NCI-H774 (cell line): ENCODE measurements at places on chromosomes 3 and 15.
A peak's percentile ranks its signal among the peaks of the same experiment; 100 is the strongest.

DNA sequence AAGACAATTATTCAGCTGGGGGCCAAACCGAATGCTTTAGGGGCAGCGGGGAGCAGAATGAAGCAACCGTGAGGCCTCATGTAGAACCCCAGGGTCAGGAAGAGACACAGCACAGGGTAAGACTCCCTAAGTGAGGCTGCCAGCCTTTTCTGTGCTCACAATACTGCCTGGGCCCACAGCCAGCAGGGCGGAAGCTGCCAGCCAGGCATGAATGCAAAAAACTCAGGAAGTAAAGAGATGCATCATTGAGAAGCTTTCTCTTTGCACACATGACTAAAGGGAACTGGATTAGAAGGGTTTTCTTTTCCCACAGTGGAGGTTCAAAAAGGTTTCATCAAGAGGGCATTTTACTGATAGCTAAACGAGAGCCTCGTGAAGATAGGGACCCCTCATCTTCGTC is 33.3 kb downstream of the CA12 start:
- DNase-seq, result peak; percentile 38

- no peak for DNase-seq
These were observed 2.0 kb upstream of the IL20RB start for GRCh38 chr3:136955813-136956212.

GRCh38 chr3:8303466-8303865 is 198.2 kb upstream of the LMCD1 start:
- DNase-seq, result no peak

DNA sequence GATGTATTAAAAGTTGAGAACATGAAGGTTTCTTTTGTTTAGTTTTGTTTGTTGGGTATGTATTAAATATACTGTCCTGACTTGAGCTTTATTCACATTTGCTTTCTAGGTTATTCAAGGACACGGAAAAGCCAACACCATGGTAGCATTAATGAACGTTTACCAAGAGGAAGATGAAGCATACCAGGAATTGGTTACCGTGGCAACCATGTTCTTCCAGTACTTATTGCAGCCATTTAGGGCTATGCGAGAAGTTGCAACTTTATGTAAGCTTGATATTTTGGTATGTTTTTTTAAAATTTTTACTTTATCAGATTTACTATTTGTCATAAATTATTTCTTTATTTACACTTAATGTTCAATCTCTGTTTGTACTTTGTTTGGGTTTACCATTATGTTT is 3.6 kb downstream of the WHAMM start:
- no peak for DNase-seq

DNA sequence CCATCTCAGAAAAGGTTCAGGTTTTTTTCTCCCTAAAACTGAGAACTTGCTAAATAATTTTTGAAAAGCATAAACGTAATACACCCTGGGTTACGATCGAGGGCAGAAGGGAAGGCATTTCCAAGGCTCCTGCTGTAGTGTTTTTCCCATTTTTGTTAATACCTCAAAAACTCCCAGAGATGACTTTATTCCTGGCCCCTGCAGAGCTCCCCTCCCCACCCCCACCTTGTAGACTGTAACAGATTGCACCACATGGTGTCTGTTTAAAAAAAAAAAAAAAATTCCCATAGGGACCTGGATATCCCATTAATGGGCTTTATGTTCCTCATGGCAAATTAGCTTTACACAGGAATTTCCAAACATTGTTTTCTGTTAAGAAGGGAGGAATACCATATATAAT is 38.2 kb downstream of the FEZF2 start:
- no peak for DNase-seq

DNA sequence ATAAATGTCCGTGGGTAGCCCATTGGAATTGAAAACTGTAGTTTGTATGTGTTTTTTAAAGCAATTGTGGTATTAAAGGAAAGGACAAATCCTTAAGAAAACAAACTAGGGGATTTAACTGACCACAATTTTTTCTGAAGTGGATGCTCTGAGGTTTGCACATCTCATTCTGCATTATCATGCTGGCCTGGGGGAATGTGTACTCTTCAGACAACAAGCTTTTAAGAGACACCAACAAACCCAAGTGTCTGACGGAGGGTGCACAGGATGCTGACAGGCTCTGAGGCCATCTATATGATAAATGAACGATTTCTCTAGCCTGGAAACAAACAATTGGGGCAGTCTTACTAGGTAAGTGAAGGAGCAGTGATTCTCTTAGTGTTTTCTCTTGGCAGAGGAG is 9.1 kb downstream of the LINS1 start:
- no peak for DNase-seq

DNA sequence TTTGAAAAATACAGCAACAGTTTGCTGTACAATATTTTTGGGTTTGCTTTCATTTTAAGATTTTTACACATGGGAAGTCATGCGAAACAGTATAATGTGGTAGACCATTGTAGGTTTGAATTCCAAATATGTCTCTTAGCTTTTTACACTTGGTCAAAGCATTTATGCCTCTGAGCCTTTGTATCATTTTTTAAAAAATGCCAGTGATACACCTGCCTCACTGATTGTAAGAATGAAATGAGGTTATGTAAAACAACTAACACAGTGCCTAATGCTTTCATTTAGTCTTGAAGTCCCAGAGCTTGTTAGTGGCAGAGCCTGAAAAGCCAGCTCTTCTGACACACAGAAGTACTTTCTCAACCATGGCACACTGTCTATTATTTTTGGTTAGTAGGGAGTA is 202.0 kb downstream of the UBE2E2 start:
- DNase-seq, result no peak

DNA sequence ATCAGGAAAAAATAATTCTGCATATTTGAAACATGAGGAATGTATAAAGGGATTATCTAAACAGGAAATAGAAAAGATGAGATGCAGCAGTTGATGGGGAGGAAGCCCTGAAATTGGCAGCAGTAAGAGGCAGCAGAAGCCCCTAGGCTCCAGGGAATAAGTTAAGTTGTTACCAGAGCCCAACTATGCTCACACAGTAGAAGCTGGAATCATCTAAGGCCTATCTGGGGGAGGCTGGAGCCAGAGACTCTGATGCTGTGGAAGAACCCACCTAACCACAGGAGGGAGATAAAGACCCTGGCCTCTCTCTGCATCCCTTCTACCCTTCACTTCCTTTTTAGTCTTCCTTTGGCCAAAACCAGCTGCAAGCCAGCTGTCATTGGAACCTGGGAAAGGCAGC is 519.7 kb downstream of the DIPK2A start:
- DNase-seq, result no peak

- no peak for DNase-seq
These were observed 70.2 kb upstream of the MITF start for GRCh38 chr3:69669070-69669469.

GRCh38 chr3:85571835-85572234 is 613.0 kb downstream of the CADM2 start:
- DNase-seq, result no peak

DNA sequence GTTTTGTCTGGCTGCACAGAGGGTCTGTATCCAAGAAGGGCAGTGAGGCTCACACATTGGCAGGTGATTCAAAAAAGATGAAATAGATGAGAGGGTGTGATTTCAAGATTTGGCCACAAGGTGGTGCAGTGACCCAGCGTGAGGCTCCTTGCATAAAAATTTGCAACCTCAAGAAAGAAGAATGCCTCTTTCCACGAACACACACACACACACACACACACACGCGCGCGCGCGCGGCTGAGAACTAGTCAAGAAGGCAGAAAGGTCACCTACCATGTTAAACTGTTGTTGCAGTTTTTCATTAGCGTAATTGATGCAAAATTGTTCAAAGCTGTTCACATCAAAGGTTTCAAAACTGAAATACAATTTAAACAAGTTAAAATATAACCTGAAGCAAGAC is 39.2 kb downstream of the MYO5C start:
- no peak for DNase-seq

DNA sequence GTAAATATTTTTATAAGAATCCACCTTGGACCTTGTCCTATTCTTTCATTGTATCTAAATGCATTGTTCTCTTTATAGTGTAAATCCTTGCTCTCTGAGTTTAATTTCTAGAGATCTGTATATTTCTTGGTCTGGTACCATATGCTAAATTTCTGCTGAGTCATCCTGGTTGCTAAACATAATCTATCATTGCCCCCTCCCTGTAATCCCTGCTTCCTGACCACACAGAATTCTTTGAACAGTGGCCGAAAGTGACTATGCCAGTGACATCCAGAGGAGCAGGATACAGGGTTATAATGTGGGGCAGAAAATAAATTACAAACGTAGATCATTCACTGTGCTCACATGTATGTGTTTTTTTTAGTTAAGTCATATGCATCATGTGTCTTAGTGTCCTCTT is 143.1 kb downstream of the DIPK2A start:
- DNase-seq, result no peak

GRCh38 chr15:65374821-65375401 is 2.9 kb downstream of the IGDCC3 start:
- DNase-seq, result no peak

- no peak for DNase-seq
These were observed 49.7 kb downstream of the PDE8A start for GRCh38 chr15:85031086-85031943.

- no peak for DNase-seq
These were observed 19.2 kb upstream of the LOXL1 start for GRCh38 chr15:73907035-73907408.

GRCh38 chr3:13347390-13347950 is 72.7 kb downstream of the NUP210 start:
- no peak for DNase-seq

DNA sequence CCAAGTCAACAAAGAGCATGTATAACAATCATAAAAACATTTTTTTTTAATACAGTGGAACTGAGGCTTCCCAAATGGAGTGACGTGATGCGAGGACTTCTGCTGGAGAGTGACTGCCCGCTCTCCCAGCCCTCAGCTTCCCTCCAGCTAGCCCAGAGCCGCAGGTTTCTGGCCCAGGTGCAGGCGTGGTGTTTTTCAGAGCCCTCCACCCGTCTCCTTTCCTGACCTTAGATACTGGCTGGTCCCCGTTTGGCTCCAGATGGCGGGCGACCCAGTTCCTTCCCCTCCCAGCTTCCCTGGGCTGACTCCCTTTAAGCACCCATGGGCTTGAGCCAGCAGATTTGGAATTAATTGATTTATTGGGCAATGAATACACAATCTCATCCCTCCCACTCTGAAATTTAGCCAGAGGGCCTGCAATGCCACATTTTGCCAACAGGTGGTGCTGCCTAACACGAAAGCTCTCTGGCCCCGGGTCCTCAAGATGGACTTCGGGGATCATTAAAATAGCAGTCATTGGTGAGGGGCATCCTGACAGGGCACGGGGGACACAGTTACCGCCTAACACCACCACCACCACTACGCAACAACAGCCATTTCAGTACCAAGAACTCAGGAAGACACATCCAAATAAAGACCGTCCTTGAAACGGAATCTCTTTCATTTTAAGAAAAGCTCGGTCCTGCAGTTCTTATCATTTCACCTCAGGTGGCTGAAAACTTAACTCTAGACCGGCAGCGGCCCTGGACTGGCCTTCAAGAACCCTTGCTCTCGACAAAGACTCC is 47.5 kb upstream of the MUC4 start:
- peak; percentile 84 for DNase-seq

DNA sequence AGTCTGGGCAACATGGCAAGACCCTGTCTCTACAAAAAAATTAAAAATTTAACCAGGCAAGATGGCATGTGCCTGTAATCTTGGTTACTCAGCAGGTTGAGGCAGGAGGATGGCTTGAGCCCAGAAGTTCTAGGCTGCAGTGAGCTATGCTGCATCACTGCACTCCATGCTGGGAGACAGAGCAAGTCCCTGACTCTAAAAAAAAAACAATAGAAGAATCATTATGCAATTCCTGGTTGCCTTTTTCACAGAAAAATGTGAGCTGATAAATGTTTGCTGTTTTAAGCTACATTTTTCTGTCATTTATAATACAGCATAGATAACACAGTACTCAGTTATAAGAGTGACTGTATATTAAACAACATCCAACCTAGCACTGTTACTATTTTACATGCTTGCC is 148.8 kb downstream of the SCAPER start:
- no peak for DNase-seq

DNA sequence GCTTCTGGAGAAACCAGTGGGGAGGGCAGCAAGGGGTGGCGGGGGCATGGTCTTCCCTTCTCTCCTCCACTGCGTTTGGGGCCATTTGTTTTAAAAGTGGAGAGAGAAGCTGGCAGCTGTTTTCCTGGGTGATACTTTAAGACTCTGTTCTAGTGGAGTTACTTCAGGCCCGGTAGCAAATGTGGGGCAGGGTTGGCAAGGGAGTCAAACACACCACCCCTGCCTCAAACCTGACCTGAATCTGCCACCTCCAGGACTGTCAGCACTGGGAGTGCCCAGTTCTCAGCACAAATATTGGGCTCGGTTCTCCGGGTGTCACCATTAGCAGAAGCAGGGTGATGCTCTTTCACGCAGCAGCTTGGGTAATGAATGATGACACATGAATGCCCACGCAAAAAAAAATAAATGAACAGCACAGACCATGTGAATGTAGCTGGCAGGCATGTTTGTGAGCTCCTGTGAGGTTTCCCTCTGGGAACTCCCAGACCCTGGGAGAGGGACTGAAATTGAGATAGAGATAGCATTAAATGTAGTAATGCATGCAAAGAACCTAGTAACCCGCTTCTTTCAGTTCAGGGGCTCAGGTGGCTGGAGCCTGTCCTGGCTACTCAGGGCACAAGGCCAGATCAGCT is 424.0 kb downstream of the MCTP2 start:
- no peak for DNase-seq

- no peak for DNase-seq
These were observed 55.3 kb upstream of the VGLL4 start for GRCh38 chr3:11699083-11699427.

- no peak for DNase-seq
These were observed 106.4 kb downstream of the FBLN2 start for GRCh38 chr3:13655061-13655913.

DNA sequence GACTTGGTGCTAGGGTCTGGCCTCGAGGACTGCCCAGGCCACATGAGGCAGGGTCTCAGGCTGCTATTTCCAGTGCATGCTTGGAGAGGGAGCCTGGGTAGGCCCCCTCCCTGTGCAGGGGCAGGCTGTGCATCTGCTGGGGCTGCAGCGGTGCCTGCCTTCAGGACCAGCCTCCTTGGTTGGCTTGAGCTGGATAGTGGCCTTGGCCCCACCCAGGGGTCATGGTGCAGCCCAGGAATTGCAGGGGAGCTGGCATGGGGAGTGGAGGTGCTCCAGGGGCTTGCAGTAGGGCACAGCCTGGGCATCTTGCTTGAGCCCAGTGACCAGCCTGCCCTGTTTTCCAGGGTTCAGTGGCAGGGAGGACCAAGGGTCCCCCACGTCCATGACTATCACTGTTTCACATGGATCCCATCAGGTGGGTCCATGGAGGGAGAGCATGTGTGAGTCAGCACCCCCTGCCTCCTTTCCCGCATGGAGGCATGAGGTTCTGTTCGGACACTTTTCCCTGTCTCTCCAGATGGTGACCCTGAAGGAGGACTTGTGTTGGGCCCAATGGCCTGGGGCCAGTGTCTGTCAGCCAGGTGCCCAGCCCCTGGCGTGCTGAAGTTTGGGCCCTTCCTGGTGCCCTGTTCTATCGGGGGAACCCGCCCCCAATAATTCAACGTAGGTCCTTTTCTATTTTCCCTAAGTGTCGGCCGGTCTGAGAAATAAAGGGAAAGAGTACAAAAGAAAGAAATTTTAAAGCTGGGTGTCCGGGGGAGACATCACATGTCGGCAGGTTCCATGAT is 218.6 kb downstream of the SNRPN start:
- DNase-seq, result no peak
